ENCODE measurements at places on chromosomes 7 and 10.

GRCh38 chr7:87474533-87475358 lies 734 bp downstream of the ABCB4 start:
- DNase-seq, result no peak

- DNase-seq, result peak; percentile 60
Observed at GRCh38 chr7:101688183-101688831, 59.2 kb upstream of the MYL10 start.

GRCh38 chr10:112456533-112456932 lies 9.5 kb downstream of the VTI1A start:
- DNase-seq, result no peak

- DNase-seq, result no peak
Observed at GRCh38 chr10:16441173-16441840, 4.5 kb downstream of the PTER start.

DNA sequence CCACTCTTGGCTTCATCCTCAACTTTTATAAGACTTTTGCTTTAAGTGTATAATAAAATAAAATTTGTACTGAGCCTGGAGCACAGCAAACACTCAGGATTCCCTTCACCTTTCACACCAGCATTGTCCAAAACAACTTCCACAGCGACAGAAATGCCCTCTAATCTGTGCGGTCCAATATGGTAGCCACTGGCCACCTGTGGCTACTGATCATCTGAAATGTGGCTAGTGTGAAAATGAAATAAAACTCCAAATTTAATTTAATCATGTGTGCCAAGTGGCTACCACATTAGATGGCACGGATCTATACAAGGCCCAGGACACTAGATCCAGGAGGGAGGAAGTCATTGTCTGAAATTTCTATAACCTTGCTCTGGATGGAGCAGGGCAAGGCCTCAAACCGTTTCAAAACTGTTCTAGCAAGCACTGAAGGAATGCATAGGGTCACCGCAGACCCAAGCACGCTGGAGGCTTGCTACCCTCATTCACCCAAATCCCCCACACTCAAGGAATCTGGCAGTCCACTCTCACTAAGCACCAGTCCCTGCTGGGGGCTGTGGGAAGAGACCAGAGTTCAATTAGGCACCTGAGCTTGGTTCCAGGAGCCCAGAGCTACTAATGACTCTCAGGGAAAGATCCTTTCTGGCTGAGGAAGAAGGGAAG lies 6.3 kb upstream of the MYO1G start:
- DNase-seq, result no peak

DNA sequence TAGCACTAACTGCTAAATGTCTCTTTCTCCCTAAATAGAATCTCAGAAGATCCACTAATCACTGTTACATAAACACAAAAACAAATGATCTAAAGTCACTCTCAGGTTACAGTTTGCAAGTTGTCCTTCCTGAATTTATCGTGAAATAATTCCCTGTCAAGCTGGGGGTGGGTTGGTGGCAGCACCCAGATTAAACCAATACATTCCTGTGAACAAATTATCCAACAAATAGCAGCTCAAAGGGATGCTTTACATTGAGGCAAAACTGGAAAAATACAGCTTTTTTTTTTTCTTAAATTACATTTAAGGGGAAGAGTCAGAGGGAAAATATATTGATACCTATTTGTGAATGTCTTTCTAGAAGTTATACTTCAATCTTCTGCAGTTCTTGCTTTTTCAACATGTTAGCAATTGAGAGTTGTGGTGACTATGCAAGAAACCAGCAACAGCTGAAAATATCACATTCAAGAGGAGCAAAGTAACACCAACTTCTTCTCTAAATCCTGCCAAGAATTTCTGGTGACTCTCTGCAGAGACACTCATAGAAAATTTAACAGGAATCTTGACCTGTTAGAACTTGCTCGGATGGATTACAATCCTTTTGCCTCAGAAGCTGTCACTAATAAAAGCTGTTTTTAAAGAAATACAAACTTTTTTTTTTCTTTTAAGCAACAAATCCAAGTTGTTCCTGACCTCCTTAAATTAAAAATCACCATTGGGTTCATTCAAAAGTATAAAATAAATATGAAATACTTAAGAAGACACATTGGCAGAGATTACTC lies 18.9 kb downstream of the LMOD2 start:
- DNase-seq, result no peak

DNA sequence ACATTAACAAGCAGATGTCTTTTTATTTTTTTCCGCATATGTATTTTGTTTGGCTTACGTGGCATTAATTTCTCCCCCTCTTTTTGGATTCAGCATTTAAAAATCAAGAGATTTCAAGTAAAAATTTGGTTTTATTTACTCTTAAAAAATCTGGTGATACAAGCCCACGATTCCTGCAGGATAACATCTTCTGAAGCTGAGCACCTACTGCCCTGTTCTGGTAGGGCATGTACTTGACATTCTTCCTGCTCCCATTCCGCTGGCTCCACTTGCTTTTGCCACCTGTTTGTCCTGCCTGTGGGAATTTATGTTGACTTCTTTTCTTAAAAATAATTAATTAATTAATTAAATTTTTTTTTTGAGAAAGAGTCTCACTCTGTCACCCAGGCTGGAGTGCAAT lies 105.2 kb upstream of the SLC25A13 start:
- DNase-seq, result no peak

DNA sequence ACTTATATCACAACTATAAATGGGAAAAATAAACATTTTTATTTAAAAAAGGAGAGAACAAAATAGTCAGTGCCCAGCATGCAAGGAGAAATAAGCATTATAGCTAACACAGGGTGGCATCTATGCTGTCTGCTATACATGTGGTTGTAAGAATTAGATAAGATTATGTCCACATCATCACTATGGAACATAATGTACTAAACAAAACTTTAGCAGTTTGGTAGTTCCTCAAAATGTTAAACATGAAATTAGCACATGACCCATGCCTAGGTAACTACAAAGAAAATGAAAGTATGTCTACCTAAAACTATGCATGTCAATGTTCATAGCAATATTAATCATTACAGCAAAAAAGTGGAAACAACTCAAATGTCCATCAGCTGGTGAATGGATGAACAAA lies 28.7 kb upstream of the RUFY2 start:
- no peak for DNase-seq

GRCh38 chr10:34235164-34235832 lies 579.8 kb downstream of the PARD3 start:
- DNase-seq, result no peak

- no peak for DNase-seq
Observed at GRCh38 chr7:85065306-85065705, 121.5 kb downstream of the SEMA3D start.

DNA sequence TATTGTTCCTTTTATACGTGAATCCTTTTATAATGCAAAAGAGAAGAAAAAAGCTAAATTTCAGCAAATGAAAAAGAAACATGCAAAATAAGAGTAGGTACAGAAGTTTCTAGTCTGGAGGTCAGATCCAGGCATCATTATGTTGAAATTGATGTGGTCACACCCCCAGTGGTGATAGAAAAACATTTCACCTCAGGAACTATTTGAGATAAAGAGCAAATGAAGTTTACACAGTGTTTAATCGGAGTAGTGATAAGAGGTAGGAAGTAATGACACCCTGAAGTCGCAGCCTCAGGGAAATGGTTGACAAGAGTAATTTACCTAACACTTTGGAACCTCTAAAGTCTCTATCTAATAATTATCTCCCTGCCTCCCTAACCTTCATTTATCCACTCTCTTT lies 536.0 kb upstream of the STEAP1 start:
- no peak for DNase-seq

DNA sequence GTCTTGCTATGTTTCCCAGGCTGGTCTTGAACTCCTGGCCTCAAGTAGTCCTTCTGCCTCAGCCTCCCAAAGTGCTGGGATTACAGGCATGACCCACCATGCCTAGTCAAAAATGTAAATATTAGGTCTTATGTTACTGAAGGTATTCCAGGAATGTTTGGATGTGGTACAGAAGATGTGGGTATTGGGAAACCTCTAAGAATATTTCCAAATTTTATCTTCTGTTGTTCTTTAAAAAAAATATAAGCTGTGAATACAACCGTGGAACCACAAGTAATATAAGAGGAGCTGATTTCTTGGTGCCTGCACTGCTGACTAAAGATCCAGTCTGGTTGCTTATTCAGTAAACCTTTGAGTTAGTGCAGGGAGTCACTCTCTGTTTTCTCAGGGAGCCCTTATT lies 178.3 kb downstream of the AUTS2 start:
- DNase-seq, result no peak

DNA sequence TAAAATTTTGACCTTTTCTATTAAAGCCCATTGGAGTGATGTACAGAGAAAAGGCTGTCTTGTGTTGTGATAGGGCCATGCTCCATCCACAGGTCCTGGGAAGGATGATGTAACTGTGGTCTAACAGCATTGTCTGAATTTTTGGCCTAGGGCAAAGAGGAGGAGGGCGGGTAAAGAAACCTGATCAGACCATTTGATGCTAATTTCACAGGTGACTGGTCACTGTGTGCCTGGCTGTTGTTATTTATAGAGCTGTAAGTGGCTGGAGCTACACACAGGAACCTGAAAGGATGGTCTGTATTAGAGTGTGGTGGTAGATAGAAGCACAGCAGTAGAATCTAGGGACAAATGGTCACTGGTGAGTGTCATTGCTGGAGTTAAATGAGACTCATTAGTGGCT lies 182.1 kb downstream of the AUTS2 start:
- DNase-seq, result no peak

DNA sequence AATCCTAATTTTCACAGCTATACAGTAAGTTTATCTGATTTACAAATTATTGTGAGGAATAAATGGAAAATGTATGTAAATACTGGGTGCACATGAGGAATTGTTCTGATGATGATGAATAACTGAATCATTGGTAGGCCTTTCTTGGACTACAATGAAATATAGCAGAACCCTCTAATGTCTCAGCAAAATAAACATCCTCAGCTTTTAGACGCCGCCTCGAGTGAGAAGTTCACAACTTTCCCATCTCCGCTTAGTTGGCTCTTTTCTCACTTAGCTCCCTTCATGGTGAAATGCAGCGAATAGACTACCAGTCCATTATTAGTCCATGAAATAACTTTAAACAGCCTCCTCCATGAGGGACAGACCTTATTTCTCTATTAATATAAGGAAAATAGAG lies 182.3 kb downstream of the BICC1 start:
- no peak for DNase-seq

DNA sequence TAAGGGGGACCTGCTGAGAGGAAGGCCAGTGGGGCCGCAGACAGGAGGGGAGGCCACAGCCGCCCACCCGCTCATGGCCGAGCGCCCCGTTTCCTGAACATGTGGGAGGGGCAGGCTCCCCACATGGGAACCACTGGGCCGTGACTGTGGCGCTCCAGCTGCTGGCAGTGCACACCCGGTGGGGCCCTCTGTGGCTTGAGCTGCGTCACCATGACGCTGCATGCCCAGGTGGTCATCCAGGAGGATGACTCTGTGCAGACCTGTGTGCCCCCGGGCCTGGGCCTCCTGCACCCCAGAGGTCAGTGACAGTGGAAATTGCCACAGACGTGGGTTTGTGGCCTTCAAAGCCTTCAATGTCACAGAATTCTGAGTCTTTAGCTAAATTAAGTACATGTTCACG lies 85.1 kb downstream of the MGMT start:
- no peak for DNase-seq

- DNase-seq, result no peak
Observed at GRCh38 chr10:108901781-108902618, 1021.3 kb downstream of the XPNPEP1 start.
